ENCODE measurements at places on chromosomes 13 and 19.
A peak's percentile ranks its signal among the peaks of the same experiment; 100 is the strongest.

DNA sequence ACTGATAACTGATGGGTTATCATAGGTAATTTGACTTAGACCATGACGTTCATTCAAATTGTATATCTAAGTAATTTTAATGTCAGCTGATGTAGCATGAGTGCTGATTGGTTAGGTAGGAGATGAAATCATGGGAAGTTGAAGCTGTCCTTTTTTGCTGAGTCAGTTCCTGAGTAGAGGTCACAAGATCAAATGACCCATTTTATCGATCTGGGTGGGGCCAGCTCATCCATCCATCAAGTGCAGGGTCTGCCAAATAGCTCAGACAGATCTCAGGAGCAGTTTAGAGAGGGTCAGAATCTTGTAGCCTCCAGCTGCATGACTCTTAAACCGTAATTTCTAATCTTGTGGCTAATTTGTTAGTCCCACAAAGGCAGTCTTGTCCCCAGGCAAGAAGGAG is 35.3 kb upstream of the CD177 start:
- DNase-seq = peak; percentile 67

DNA sequence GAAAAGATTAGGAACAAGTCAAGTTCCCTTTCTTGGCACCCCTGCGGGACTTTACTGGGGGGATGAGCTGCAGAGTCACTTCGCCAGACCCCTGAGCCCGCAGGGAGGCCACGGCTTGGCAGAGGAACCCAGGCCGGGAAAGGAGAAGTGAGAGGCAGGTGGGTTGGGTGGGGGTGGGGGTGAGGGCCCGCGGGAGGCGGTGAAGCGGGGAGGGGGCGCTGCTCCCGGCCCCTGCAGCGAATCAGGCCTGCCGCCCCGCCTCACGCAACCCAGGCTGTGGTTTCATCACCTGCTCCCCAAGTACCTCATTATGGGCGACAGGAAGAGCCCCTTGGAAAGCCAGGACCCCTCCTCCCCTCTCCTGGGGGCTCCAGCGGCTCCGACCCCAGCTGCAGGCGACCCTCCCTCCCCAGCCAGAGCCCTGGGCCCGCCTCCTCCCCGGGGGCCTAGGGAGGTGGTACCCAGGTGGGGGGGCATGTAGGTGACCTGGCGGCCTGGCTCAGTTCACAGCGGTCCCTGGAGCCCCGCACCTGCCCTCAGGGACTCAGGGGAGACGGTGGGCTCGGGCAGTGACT is 9.5 kb downstream of the MEF2B start:
- no peak for DNase-seq

DNA sequence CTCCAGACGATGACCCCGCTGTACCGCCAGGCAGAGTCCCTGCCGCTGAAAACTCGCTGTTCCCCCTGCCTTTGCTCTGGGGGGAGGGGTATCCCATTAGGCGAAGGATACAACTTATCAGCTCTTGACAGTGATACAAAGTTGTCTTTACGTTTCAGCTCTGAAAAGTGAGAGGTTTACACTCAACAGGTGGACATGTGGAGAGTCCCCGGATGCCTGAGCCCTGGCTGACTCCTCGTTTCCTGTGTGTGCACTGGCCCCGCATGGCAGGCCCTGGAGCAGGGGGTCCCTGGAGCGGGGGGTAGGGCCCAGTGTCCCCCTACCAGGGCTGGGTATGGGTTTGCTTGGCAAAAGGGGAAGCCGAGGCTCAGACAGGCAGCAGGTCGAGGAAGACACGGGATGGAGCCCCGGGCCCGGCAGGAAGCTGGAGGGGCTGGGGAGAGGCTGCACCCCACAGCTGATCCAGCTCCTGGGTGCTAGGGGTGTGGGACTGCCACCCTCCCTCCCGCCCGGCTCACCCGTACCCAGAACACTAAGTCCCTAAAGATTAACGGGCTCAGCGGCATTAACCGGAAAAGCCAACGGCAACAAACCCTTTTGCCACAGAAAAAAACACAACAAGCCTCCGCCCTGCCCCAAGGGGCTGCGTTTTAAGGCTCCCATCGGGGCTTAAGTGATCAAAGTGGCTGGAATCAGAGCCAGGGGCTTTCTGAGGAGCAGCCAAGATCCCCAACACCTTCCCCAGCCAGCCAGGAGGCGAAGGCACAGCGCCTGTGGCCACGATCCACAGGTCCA is 5.6 kb downstream of the TCF3 start:
- DNase-seq = no peak

GRCh38 chr19:7550987-7551761 is 15.7 kb downstream of the PNPLA6 start:
- peak; percentile 97 for DNase-seq

- no peak for DNase-seq
Observed at GRCh38 chr19:13861392-13861713, 15.6 kb upstream of the NANOS3 start.

GRCh38 chr19:12034620-12035019 is 859 bp downstream of the ZNF433 start:
- DNase-seq = peak; percentile 28

DNA sequence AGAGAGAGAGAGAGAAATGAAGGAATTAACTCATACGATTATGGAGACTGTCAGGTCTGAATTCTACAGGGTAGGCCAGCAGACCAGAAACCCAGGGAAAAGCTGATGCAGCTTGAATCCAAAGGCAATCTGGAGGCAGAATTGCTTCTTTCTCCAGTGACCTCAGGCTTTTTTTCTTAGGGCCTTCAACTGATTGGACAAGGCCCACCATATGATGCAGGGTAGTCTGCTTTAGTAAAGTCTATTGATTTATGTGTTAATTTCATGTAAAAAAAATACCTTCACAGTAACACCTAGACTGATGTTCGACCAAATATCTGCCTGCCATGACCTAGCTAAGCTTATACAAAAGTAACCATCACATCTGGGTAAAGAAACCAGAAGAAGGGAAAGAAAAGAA is 71.1 kb downstream of the MZT1 start:
- DNase-seq = no peak

All from G401 (cell line).